Caco-2 (cell line): ENCODE measurements at places on chromosomes 4 and X. TPM values are rescaled to one million over a fixed set of nuclear protein-coding genes. Genes with fewer than 3 reads are reported as not detected.

GRCh38 chr4:31045724-31046318 lies 325.7 kb downstream of the PCDH7 start:
- H3K4me1 ChIP-seq: peaks cover 36% of the 10 kb centered on the region
- no peak overlapping the region for H3K27ac ChIP-seq
- H3K36me3 ChIP-seq: no peaks in the 10 kb centered on the region
- no peaks in the 10 kb centered on the region for H3K27me3 ChIP-seq

DNA sequence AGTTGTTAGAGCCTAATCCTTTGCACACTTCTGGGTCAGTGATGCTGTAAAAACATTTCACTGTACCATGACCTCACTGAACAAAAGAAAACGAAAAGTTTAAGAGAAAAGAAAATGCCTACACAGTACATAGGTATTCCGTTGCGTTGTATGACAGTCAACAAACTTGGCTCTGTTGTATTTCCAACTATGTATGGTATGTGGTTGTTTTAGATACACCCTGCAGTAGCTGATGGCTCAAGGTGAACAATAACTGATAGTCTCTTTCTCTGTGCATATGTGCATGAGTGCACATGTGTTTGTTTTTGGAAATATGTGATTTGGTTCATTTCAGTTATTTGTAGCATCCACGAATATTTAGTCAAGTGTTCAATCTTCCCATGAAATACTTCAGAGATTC lies 176.0 kb downstream of the BMPR1B start:
- peaks cover 12% of the 10 kb centered on the region; the same call in 1 of the 2 replicates for H3K4me1 ChIP-seq
- no peaks in the 10 kb centered on the region for H3K36me3 ChIP-seq
- H3K27me3 ChIP-seq: no peaks in the 10 kb centered on the region
- no peak for DNase-seq
- no peak overlapping the region for H3K4me3 ChIP-seq
- H3K27ac ChIP-seq: no peak overlapping the region

DNA sequence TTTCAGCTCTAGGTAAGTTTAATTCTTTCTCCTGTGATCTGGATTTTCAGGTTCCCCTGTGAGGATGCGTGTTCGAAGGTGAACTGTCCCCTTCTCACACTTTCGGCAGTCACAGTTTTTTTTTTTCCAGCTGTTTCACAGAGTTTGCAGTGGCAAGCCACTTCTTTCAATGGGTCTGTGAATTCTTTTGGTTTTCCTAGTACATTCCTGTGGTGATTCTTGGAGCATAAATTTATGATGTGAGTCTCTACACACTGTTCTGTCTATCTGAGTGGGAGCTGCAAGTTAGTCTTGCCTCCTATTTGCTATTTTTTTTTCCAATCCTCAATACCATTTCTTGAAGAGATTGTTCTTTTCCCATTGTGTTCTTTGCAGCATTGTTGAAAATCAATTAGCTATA lies 595.5 kb downstream of the RAPGEF2 start:
- H3K4me3 ChIP-seq: no peak overlapping the region
- H3K27me3 ChIP-seq: no peaks in the 10 kb centered on the region
- H3K4me1 ChIP-seq: no peaks in the 10 kb centered on the region
- H3K27ac ChIP-seq: no peak overlapping the region
- no peaks in the 10 kb centered on the region for H3K36me3 ChIP-seq

The EMCN gene
- total RNA-seq: not detected in 2 replicates

The NPY1R gene
- total RNA-seq: 1.5 and 3.3 TPM in 2 replicates
